ENCODE measurements at places on chromosomes 12 and 14. TPM values are rescaled to one million over a fixed set of nuclear protein-coding genes. Genes with fewer than 3 reads are reported as not detected.

The MAPK1IP1L gene
- 79.7 TPM for total RNA-seq

The INHBC gene
- not detected for total RNA-seq

The CD163L1 gene
- 69.3 TPM for total RNA-seq

The GDF3 gene
- not detected for total RNA-seq

The LALBA gene
- total RNA-seq: not detected
